ENCODE measurements at places on chromosomes 1 and 21.

- no peak for DNase-seq
- peaks cover 49% of the 10 kb centered on the region for H3K36me3 ChIP-seq
- peaks cover 16% of the 10 kb centered on the region for H3K4me1 ChIP-seq
- H3K4me3 ChIP-seq: no peak overlapping the region
- peak overlapping the region; percentile 44 for H3K27ac ChIP-seq
Measured at GRCh38 chr1:21869620-21870121, 57.6 kb downstream of the LDLRAD2 start.

DNA sequence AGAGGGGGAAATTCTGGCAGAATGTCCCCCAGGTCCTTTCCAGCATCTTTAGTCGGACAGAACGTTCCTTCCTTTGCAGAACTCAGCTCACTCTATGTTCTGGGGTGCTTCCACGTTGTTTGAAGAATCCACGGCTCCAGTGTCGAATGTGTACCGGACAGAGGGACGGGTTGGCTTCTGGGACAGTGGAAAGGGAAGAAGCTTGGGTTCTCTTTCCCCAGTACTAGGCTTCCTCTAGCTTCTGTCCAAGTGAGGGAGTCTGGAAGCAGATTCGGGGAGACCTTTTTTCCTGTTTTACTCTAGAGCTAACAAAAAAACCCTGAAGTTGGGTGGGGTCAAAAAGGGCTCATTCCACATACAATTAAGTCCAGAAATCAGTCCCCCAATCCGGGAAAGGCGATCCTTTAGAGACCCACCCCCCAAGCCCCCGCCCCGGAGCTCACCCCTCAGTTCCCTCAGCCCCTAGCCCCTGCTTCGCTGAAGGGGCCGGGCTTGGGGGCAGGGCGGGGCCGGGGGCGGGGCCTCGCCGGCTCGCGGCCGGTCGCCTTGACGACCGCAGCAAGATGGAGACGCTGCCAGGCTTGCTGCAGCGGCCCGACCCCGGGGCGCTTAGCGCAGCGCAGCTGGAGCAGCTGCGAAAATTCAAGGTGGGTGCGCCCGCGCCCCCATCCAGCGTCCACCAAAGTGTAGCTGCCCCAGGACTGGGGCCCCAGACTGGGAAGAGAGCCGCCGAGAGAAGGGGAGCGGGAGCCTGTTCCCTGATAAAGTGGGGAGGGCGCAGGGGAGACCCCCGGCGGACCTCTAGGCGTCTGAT lies at the start of gene RIIAD1:
Gene RIIAD1 (plus strand): TSS at position 549 of the 814 bp plus-strand sequence. CDS start 15 bp downstream, at position 564.
- peak within 1 kb of the TSS; percentile 54 for H3K4me3 ChIP-seq
- peak within 1 kb of the TSS; percentile 58 for H3K27ac ChIP-seq

- H3K27me3 ChIP-seq: no peaks in the 10 kb centered on the region
- no peak overlapping the region for H3K4me3 ChIP-seq
Measured at GRCh38 chr1:213135572-213135971, 84.5 kb downstream of the RPS6KC1 start.

DNA sequence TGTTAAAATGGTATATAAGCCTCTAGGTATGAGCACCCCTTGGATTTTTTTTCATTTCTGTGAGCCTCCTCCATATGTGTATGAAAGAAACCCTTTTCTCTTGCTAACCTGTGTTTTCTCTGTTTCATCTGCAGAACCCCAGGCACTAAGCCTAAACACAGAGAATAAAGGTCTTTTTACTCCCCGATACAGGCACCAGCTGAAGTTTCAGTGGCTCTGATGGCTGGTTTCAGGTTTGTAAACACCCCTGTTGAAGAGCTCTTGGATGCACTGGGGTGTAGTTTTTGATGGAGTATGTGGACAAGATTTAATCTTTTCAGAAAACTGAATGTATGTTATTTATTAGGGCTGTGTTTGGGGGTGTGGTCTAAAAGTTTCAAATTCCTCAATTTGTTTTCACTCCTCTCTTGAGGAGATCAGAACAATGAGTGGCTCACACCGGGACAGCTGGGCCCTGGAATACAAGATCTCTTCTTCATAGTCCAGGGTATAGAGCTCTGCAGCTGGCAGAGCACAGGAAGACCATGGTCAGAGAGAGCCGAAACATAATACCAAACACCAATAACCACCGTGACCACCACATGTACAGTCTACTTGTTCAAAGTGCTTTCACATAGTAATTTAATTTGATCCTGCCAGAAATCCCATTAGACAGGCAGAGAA lies 50.2 kb upstream of the VTCN1 start:
- no peaks in the 10 kb centered on the region for H3K27me3 ChIP-seq
- DNase-seq: no peak
- no peaks in the 10 kb centered on the region for H3K4me1 ChIP-seq
- H3K36me3 ChIP-seq: no peaks in the 10 kb centered on the region

- H3K4me3 ChIP-seq: no peak overlapping the region
- peaks cover 3% of the 10 kb centered on the region for H3K36me3 ChIP-seq
- no peak overlapping the region for H3K27ac ChIP-seq
Measured at GRCh38 chr1:45014321-45015028, 2.4 kb downstream of the UROD start.

DNA sequence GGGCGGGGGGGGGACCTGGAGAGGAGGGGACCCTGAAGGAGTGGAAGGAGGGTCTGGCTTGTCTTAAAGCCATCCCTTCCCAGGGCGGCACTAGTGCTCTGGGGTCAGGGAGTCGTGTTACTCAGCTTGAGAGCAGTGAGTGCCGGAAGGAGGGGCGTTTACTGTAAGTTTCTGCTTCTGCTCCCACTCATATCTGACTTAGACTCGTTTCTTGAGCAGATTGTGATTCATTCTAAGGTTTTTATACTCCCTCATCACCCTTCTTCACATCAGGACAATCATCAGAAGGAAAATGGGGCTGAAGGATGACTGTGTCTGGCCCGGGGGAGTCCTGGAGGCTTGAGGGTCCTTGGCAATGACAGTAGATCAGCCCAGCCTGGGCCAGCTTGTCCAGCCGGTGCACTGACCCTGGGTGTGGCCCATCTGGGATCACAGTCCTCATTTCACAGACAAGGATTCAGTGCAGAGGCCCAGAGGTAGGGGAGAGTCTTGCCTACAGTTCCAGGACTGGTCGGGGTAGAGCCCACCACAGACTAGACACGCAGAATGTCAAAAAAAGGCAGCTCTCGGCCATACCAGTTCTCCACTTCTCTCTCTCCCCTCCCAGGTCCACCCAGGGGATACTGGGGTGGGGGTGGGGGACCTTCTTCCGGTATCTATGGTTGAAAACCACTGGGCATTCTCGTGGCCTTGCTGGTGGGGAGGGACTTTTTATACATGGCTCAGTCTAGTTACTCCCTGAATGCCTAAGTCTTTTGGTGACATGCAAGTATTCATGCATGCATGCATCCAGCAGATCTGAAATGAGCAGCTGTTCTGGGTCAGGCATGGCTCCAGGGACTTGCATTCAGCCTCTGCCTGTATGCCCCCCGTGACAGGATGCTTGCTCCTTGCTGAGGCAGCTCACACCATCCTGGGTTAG lies 5.1 kb downstream of the TNFRSF8 start:
- peaks cover 10% of the 10 kb centered on the region for H3K27me3 ChIP-seq
- peaks cover 15% of the 10 kb centered on the region for H3K4me1 ChIP-seq
- DNase-seq: no peak
- no peak overlapping the region for H3K4me3 ChIP-seq
- H3K36me3 ChIP-seq: no peaks in the 10 kb centered on the region
- no peak overlapping the region for H3K27ac ChIP-seq

GRCh38 chr1:18058206-18058921 lies 49.2 kb upstream of the IGSF21 start:
- no peaks in the 10 kb centered on the region for H3K4me1 ChIP-seq
- H3K4me3 ChIP-seq: no peak overlapping the region
- H3K27me3 ChIP-seq: no peaks in the 10 kb centered on the region
- H3K27ac ChIP-seq: no peak overlapping the region
- H3K36me3 ChIP-seq: no peaks in the 10 kb centered on the region
- DNase-seq: no peak

GRCh38 chr1:80250573-80251168 lies 1244.1 kb upstream of the ADGRL4 start:
- H3K27me3 ChIP-seq: no peaks in the 10 kb centered on the region
- no peak overlapping the region for H3K27ac ChIP-seq
- no peak for DNase-seq
- H3K4me1 ChIP-seq: no peaks in the 10 kb centered on the region
